ENCODE measurements at places on chromosomes 2 and 18. TPM values are rescaled to one million over a fixed set of nuclear protein-coding genes. Genes with fewer than 3 reads are reported as not detected.

DNA sequence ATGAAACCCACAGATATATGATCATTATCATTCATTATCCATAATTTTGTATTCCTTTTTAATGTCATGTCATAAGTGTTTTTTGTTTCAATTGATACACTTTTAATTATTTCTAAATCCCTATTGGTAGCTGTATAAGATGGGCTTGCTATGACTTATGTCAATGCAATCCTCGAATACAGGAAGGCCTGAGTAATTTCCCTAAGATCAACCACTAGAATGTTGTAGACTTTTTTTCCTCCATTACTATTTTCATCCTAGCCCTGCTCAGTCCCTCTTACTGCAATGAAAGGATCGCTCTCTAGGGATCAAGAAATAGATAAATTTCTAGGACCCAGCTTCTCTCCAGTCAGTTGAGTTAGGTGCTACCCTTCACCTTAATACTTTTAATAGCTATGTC is 186.3 kb downstream of the KCNE4 start:
- H3K36me3 ChIP-seq: no peaks in the 10 kb centered on the region
- no peak overlapping the region for H3K4me3 ChIP-seq
- no peak overlapping the region for H3K27ac ChIP-seq

GRCh38 chr2:70789304-70790135 is 923 bp downstream of the FIGLA start:
- H3K27ac ChIP-seq: no peak overlapping the region
- peak; percentile 56 for DNase-seq
- no peaks in the 10 kb centered on the region for H3K36me3 ChIP-seq
- peaks cover 11% of the 10 kb centered on the region for H3K4me1 ChIP-seq
- peaks cover 80% of the 10 kb centered on the region for H3K27me3 ChIP-seq

GRCh38 chr2:145410086-145410485 is 890.2 kb upstream of the ZEB2 start:
- H3K27me3 ChIP-seq: no peaks in the 10 kb centered on the region
- no peak overlapping the region for H3K4me3 ChIP-seq
- no peaks in the 10 kb centered on the region for H3K36me3 ChIP-seq
- no peak for DNase-seq

DNA sequence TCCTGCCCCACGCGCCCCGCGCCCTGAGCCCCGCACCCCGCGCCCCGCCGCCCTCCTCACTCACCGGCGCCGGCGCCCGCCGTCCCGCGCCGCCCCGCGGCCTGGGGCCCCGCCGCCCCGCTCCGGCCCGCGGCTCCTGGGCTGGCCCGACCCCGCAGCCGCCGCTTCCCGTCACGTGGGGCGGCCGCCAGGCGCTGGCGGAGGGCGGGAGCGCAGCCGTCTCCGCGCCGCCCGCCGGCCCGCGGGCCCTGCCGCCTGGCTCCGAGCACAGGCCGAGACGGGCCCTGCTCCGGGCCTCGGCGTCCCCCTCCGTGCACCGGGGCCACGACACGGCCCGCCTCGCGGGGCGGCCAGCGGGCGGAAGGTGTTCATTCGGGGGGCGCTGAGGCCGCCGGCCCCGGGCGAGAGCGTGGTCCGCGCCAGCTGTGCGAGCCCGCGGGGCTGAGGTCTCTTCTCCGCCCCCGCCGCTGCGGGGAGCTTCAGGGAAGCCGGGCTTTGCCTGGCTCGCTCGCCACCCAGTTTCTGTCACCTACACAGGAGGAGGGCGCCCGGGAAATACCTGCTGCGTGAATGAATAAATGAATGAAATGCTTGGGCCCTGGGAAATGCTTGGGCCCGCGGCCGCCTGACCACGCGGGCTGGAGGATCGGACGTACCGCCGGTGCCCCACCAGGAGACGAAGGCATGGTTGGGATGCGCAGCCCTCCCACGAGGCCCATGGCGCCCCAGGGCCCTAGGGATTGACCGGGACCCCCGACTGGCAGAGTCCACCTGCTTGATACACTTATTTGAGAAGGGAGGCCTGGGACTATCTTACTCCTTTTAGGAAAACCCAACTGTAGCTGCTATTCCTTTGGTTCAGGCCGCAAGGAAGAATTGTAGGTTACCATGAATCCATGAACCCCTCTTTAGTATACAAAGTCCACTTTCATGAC is at the start of gene TGFBRAP1:
TSS of gene TGFBRAP1 (minus strand) at position 175 of the 935 bp plus-strand sequence. CDS start 21,434 bp downstream, outside the sequence.
- peak within 1 kb of the TSS; percentile 90 for H3K27ac ChIP-seq
- peaks cover 13% of the 10 kb centered on the region for H3K4me1 ChIP-seq
- no peaks in the 10 kb centered on the region for H3K27me3 ChIP-seq
- peak within 1 kb of the TSS; percentile 72 for H3K4me3 ChIP-seq

- H3K27ac ChIP-seq: no peak overlapping the region
- no peak overlapping the region for H3K4me3 ChIP-seq
- H3K27me3 ChIP-seq: peaks cover 4% of the 10 kb centered on the region
- H3K4me1 ChIP-seq: no peaks in the 10 kb centered on the region
- DNase-seq: no peak
These were observed 320.0 kb downstream of the MTX2 start for GRCh38 chr2:176589287-176589686.

DNA sequence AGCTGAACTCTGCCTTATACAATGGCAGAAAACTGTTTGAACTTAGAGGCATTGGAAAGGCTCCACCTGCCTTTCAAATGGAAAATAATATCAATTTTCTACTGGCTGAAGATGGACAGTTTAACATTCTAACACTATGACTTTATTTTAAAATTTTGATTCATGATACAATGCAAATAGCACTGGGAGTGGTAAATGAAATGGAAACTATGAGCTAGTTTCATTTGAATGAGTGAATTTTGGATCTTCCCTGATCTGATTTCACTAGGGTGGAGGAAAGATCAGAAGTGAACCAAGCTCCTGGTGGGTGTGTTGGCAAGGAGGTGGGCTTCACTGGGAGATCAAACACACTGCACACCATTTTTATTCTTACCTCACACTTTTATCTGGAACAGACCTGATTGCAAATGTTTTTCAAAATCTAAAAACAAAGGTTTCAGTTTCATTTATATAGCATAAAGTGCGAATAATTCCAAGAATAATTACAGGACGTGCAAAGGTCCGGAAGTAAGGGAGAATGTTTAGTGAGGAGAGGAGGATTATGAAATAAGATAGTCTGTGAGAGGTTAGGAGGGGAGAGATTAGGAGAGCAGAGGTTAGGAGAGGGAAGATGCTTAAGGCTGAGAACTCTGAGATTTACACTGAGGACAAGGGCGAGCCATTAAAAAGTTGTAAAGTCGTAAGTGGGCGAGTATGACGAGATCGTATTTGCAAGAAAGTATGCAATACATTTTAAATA is 18.6 kb upstream of the MBP start:
- no peaks in the 10 kb centered on the region for H3K36me3 ChIP-seq
- no peak overlapping the region for H3K4me3 ChIP-seq
- H3K4me1 ChIP-seq: no peaks in the 10 kb centered on the region
- no peak for DNase-seq
- H3K27me3 ChIP-seq: no peaks in the 10 kb centered on the region
- no peak overlapping the region for H3K27ac ChIP-seq

DNA sequence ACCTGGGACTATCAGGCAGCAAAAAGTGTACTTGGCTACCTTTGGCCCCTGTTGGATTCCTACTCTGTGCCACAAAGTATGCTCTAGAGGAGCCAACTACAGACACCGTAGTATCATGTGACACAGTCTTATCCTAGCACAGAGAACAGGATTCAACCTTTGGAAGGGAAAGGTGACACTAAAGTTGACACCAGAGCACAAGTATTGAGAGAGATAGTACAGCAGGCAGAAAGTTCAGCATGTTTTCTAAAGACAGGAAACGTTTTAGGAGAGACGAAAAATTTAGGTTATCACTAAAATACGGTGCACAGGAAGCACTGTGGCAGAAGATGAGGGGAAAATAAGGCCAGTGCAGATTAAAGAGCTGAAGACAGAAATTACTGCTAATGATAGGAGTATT is 18.6 kb downstream of the SMAD2 start:
- H3K27ac ChIP-seq: peak overlapping the region; percentile 76
- H3K4me3 ChIP-seq: no peak overlapping the region
- H3K4me1 ChIP-seq: peaks cover 35% of the 10 kb centered on the region
- H3K36me3 ChIP-seq: peaks cover 9% of the 10 kb centered on the region

DNA sequence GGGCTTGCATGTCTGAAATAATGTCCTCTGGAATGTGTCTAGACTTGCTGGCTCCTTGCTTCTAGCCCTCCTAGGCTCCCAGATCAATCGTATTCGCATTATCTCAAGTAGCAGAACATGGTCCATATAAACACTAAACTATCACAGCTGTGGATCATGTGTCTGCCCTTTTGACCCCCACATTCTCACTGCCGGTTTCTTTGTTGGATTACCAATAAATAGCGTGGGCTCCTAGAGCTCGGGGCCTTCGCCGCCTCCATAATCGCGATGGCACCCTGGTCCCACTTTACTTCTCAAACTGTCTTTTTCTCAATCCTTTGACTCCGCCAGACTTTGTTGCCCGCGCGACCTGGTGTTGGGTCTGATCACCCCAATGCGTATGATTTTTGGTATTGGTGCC is 6.3 kb upstream of the SCYGR8 start:
- H3K4me1 ChIP-seq: no peaks in the 10 kb centered on the region
- no peak overlapping the region for H3K27ac ChIP-seq
- DNase-seq: no peak
- no peak overlapping the region for H3K4me3 ChIP-seq
- no peaks in the 10 kb centered on the region for H3K36me3 ChIP-seq
- H3K27me3 ChIP-seq: no peaks in the 10 kb centered on the region

- H3K4me1 ChIP-seq: no peaks in the 10 kb centered on the region
- no peak overlapping the region for H3K27ac ChIP-seq
- no peaks in the 10 kb centered on the region for H3K27me3 ChIP-seq
- no peaks in the 10 kb centered on the region for H3K36me3 ChIP-seq
These were observed 301.8 kb upstream of the GALNT5 start for GRCh38 chr2:156955701-156956100.

DNA sequence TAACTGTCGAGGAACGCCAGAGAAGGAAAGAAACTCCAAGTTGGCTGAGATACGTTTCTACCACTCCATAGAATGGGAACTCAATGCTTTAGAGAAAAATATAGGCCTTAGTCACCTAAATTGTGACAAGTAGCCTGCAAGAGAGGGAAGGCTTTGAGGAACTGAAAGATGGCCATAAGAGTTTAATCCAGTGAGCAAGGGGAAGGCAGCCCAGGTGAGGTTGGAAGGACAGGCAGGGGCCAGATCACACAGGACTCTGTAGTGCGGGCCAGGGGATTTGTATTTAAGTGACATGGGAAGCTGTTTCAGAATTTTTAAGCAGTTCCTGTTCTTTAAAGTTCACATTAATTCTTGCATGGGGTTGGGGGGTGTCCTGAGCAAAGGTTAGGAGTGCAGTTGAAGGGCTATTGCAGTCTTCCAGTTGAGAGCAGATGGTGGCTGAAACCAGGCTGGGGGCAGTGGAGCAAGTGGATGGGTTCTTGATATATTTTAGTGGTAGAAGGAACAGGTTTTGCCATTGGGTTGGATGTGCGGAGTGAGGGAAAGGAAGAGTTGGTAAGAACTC is 138.9 kb upstream of the PELI1 start:
- DNase-seq: no peak
- H3K4me1 ChIP-seq: no peaks in the 10 kb centered on the region
- H3K27me3 ChIP-seq: no peaks in the 10 kb centered on the region

GRCh38 chr2:129923265-129924091 is 56.0 kb upstream of the RAB6C start:
- peaks cover 40% of the 10 kb centered on the region for H3K27me3 ChIP-seq
- no peak for DNase-seq
- H3K36me3 ChIP-seq: no peaks in the 10 kb centered on the region
- H3K27ac ChIP-seq: no peak overlapping the region
- H3K4me1 ChIP-seq: peaks cover 8% of the 10 kb centered on the region

DNA sequence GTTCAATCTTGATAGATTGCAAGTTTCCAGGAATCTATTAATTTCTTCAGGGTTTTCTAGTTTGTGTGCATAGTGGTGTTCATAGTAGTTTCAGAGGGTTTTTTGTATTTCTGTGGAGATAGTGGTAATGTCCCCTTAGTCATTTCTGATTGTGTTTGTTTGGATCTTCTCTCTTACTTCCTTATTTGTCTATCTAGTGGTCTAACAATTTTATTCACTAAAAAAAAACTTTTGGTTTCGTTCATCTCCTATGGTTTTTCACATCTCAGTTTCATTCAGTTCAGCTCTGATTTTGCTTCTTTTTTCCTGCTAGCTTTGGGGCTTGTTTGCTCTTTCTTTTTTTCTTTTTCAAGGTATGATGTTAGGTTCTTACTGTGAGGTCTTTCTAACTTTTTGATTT is 94.5 kb downstream of the SNTG2 start:
- DNase-seq: no peak
- no peaks in the 10 kb centered on the region for H3K27me3 ChIP-seq
- H3K36me3 ChIP-seq: no peaks in the 10 kb centered on the region
- no peaks in the 10 kb centered on the region for H3K4me1 ChIP-seq
- no peak overlapping the region for H3K27ac ChIP-seq

DNA sequence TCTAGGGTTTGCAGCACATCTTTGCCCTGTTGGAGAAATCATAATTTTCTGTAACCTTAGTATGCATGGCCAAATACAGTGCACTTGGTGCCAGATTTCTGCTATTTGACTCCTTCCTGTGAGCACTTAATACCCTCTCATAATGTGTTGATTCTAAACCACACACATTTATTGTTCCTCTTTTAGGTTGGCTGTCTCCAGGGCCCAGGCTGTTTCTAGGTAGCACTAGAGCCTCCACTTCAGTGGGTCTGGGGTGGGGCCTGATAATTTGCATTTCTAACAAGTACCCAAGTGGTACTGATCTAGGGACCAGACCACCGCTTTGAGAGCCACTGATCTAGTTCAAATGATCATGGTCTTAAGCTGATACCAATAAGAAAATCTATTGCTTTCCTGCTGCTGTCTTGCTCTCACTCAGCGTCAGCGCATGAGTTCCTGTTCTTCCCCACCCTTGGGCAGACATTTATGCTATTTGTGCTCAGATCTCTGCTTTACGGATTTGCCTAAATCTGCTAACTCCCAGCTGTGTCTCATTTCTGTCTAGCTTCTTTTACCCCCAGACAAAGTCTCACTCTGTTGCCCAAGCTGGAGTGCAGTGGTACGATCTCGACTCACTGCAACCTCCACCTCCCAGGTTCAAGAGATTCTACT is 7.4 kb downstream of the PTRHD1 start:
- DNase-seq: no peak
- H3K4me1 ChIP-seq: no peaks in the 10 kb centered on the region
- H3K4me3 ChIP-seq: no peak overlapping the region
- no peaks in the 10 kb centered on the region for H3K27me3 ChIP-seq
- no peaks in the 10 kb centered on the region for H3K36me3 ChIP-seq
- no peak overlapping the region for H3K27ac ChIP-seq

GRCh38 chr2:53424902-53425301 is 342.7 kb upstream of the CHAC2 start:
- H3K36me3 ChIP-seq: no peaks in the 10 kb centered on the region
- no peak overlapping the region for H3K27ac ChIP-seq
- no peaks in the 10 kb centered on the region for H3K27me3 ChIP-seq
- no peak overlapping the region for H3K4me3 ChIP-seq
- no peak for DNase-seq

- H3K27ac ChIP-seq: peak overlapping the region; percentile 44
- H3K36me3 ChIP-seq: no peaks in the 10 kb centered on the region
- H3K4me1 ChIP-seq: peaks cover 16% of the 10 kb centered on the region
- H3K27me3 ChIP-seq: no peaks in the 10 kb centered on the region
These were observed 23.5 kb downstream of the MBP start for GRCh38 chr18:77108821-77109647.

- no peak overlapping the region for H3K4me3 ChIP-seq
- H3K27me3 ChIP-seq: no peaks in the 10 kb centered on the region
- DNase-seq: no peak
- H3K4me1 ChIP-seq: peaks cover 22% of the 10 kb centered on the region
- H3K27ac ChIP-seq: no peak overlapping the region
These were observed 159.8 kb downstream of the UXS1 start for GRCh38 chr2:106034325-106034724.

BMPR2 gene
- total RNA-seq: 61.3 TPM

DLX2 gene
- total RNA-seq: not detected

PLEKHA3 gene
- 32.4 TPM for total RNA-seq

TUBB8B gene
- total RNA-seq: not detected

LYPD6 gene
- total RNA-seq: 0.55 TPM

MARCHF4 gene
- total RNA-seq: not detected

RESP18 gene
- not detected for total RNA-seq

ANKRD29 gene
- total RNA-seq: 5.6 TPM

Data from heart right ventricle (tissue), 16 donors.